ENCODE measurements at places on chromosomes 3 and 15. TPM values are rescaled to one million over a fixed set of nuclear protein-coding genes. Genes with fewer than 3 reads are reported as not detected.

CFAP92 gene
- 0.26 TPM for total RNA-seq

NUTM1 gene
- not detected for total RNA-seq

NRROS gene
- total RNA-seq, result 0.92 TPM

STARD9 gene
- 12.0 TPM for total RNA-seq

NR2E3 gene
- not detected for total RNA-seq

EPHB1 gene
- 0.61 TPM for total RNA-seq

LEKR1 gene
- total RNA-seq, result 0.90 TPM

CPOX gene
- 27.7 TPM for total RNA-seq

LOXL1 gene
- 117 TPM for total RNA-seq

ZNF385D gene
- total RNA-seq, result not detected

RGMA gene
- total RNA-seq, result 8.3 TPM

P2RY14 gene
- total RNA-seq, result not detected

GRAMD2A gene
- total RNA-seq, result 0.20 TPM

GOLGA8M gene
- total RNA-seq, result not detected

IQCH gene
- total RNA-seq, result 2.5 TPM

TYRO3 gene
- total RNA-seq, result 26.0 TPM

MEGF11 gene
- 0.09 TPM for total RNA-seq

GOLGA8K gene
- not detected for total RNA-seq
